Inflammatory macrophage treated with lipopolysaccharide for 4 hours (primary cell): ENCODE measurements at places on chromosomes 6 and 20.
A peak's percentile ranks its signal among the peaks of the same experiment; 100 is the strongest.

DNA sequence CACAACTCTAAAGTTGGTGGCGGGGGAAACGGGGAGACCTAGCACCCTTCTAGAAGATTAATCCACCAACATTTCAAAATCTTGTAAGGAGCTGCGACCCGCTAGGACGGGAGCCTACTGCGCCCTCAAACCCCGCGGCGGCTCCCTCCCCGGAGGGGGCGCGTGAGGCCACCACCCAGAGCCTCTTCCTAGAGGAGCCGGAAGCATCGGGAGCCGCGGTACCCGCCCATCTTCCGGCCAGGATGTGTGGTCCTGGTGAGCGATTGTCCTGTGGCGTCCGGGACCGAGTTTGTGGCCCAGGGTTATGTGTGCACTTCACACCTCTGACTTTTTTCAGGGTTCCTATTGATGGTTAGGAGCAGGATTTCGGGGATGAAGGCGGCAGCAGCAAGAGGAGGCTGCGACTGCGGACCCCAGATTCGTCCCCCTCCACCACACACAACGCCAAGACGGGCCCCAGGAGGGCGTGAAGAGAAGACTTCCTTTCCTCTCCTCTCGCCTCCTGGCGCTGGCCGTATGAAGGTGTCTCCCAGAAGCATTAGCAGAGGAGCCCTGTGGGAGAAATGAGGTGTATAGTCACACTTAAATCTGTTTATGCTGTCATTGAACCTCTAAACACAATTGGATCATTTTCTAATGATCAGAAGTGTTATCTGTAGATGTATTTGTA, 10.7 kb downstream of the ZNF165 start:
- DNase-seq: no peak

DNA sequence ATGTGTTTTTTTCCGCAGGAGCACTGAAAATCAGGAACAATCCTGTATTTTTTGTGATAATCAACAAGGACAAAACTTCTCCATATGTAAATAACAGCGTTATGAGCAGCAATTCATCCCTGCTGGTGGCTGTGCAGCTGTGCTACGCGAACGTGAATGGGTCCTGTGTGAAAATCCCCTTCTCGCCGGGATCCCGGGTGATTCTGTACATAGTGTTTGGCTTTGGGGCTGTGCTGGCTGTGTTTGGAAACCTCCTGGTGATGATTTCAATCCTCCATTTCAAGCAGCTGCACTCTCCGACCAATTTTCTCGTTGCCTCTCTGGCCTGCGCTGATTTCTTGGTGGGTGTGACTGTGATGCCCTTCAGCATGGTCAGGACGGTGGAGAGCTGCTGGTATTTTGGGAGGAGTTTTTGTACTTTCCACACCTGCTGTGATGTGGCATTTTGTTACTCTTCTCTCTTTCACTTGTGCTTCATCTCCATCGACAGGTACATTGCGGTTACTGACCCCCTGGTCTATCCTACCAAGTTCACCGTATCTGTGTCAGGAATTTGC, at the start of gene TAAR6:
Gene TAAR6 (plus strand): TSS at position 102 of the 557 bp plus-strand sequence. CDS start 0 bp downstream, at position 102.
- DNase-seq: no peak

GRCh38 chr20:44166477-44166876, 20.5 kb downstream of the JPH2 start:
- no peak for DNase-seq

- DNase-seq: no peak
Measured at GRCh38 chr6:89364586-89364985, 12.1 kb upstream of the UBE2J1 start.

- DNase-seq: peak; percentile 81
Measured at GRCh38 chr20:45771182-45771759, 20.4 kb downstream of the WFDC3 start.

DNA sequence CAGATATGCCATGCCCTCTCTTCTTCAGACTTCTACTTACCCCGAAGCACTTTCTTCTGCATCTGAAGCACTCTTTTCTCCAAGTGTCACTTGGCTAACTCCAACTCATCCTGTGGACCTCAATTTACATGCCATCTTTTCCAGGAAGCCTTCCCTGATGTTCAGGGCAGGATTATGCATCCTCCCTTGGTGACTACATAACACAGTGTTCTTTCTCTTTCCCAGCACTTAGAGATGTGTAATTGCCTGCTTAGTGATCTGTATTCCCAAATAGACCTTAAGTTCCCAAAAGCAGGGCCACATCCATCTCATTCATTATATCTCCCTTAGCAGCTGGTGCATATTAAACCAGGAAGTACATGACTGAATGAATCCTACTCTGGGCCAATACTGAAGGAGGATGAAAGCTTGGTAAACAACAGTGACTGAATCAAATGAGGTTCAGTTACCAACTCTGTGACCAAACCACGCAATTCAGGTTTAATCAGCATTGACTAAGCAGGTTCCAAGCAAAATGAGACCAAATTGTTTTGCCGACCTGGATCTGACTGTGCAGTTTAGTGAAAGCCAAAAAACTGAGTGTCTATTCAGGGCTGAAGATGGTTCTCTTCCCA, 121.4 kb upstream of the TCF21 start:
- DNase-seq: no peak

GRCh38 chr6:52210227-52210626, 24.1 kb downstream of the IL17A start:
- no peak for DNase-seq

GRCh38 chr6:36845233-36845632, 6.0 kb upstream of the CPNE5 start:
- no peak for DNase-seq

- DNase-seq: no peak
Measured at GRCh38 chr20:7691647-7692269, 248.5 kb downstream of the HAO1 start.

DNA sequence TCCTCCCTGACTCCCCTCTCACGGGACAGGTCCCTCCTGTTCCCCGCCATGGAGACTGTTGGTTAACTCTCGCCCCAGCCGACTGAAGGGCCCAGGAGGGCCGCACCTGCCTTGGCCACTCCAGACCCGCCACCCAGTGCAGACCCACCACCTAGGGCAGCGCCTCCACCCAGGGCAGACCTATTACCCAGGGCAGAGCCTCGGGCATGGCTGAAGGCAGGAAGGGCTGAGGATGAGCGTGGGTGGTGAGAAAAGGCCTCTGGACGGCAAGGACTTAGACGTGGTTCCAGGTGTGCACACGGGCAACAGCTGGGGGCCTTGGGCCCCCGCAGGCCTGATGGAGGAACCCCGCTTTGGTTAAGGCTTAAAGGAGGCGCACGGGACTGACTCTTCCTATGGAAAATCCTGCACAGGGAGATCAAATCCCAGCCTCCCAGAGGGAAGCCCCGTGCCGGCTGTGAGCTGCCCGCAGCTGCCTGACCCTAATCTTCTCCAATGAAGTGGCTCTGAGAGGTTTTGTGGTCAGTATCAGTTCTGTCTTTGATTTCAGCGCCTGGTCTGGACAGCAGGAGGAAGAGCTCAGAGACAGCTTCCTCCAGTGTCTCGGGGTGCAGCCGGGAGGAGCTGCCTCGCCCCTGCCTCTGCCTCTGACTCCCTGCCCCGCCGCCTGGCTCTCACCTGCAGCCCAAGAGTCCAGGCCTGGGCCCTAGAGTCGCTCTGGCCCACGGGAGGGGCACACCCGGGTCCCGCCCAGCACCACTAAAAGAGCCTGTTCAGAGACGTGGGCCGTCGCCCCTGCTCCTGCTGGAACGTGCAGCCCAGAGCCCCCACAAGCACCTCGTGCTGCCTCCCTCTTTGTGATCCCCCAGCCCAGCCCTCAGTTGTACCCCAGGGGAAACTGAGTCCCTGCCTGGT, 12.1 kb upstream of the CHRNA4 start:
- DNase-seq: no peak

DNA sequence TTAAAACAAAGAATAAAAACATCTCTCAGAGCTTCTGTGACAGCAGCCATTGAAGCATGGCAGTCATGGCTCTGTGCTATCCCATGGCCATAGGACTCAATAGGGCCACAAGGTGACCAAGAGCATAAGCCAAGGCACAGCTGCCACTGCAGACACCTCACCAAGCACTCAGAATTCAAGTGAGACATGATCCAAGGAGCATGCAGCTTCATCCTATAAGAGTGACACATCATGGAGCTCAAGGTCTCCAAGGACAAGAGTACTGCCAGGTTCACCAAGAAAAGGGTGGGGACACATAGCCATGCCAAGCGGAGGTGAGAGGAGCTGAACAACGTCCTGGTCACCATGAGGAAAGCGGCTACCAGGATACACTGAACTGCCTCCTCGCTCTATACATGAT, 53.0 kb downstream of the RCAN2 start:
- no peak for DNase-seq

DNA sequence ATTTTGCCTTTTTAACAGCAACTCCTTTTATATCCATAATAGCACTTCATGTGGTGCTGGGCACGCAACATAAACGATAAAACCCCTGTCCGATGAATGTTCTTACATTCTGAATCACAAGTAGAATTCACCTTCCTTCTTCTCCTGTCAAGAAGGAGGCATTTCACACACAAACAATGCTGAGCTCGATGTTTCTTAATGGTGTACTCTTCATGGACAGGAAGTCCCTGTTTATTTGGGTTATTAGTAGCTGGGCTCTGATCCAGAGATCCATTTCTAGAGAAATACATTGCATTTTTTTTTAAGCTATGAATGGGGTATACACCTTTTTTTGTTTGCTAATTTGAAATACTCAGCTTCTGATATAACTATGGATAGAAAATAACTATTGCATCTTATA, 82.4 kb downstream of the PPP1R3G start:
- DNase-seq: no peak

DNA sequence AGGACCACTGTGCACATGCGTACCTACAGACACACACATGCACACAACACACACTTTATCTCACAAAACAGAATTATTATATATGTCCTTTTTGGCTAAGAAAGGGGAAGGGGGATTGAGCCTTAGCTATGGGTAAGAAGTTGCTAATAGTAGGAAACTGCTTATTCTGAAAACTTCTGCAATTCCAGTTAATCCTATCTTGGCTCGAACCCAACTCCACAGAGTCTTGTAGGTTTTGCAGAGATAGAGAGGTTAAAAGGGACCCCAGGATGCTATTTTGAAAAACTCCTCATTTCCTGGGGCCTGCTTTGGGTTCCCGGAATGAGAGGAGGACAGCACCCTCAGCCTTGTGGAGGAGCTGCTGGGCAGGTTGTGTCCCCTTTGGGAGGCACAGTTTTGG, 233.8 kb downstream of the CLIC5 start:
- no peak for DNase-seq

DNA sequence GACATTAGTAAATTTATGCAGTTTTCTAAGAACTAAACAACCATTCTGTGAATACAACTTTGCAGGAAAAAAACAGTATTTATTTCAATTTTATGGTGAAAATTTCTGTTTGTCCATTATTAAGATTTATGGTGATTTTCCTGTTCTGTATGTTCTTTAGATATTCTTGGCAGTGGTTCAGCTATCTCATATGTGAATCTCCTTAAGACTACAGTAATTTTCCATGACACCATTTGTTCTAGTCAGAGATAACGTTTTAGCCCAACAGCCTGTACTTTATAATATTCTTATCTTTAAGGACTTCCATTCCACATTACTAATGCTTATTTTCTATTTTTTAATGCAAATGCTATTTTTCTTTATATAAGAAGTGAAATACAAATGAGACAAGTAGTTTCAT, 504.0 kb downstream of the RFPL4B start:
- DNase-seq: no peak

DNA sequence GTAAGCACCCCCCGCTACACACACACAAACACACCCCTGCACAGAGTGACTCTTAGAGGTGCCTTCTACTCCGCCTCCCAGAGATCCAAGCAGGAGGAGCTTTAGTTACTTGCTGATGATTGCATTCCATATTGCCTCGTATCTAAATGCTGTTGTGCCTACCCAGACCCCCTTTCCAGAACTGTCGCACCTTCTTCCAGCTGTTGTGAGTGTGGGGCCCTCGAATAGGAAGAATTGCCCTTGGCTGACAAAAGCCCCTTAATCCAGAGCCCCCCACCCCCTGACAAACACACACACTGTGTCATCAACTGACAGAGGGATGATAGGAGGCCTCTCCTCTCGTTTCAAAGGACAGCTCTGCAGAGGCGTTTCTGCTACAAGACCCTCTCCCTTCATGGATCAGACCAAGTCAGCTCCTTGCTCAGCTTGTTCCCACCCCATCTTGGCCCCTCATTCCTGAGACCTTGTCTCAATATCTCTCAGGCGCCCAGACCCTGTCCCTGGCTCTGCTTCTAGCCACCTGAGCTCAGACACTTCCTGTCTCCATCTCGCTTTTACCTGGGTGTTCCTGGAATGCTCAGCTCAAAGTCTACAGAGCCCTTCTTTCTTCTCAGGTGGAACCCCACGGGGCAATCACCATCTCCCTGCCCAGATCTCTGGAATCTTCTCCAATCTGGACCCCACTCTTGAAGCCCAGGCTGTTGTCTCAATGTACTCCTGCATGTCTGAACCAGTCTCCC, 4.0 kb upstream of the VSX1 start:
- no peak for DNase-seq

GRCh38 chr6:5764401-5764955, 242.2 kb downstream of the NRN1 start:
- peak; percentile 61 for DNase-seq

DNA sequence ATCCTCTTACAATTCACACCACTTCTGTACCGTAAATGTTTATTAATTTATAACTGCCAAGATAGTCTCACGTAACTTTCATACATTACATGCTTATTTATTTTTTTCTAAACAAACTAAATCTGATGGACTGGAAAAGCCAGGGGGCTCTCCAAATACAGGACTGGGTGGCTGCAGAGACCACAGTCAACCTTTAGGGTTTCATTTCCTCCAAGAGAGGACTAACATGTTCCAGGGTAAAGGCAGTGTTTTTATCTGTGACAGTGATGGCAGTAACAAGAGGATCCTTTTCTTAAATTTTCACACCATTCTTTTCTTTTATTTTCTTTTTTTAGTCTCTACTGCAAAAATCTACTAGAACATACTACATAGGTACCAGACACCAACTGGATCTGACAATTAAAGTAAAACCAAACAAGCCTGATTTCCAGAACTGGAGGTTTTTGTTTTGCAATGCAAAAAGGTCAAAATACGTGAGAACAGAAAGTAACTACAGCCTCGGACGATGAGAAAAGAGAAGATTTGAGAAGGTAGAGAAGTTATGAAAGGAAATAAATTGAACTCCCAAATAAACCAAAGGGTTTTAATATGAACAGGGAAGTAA, 1.2 kb downstream of the LMBRD1 start:
- DNase-seq: peak; percentile 22

- peak; percentile 74 for DNase-seq
Measured at GRCh38 chr6:139648430-139649000, 274.1 kb upstream of the CITED2 start.

- no peak for DNase-seq
Measured at GRCh38 chr6:161847628-161848027, 573.8 kb upstream of the AGPAT4 start.

GRCh38 chr6:8860671-8861070, 425.3 kb upstream of the SLC35B3 start:
- no peak for DNase-seq

DNA sequence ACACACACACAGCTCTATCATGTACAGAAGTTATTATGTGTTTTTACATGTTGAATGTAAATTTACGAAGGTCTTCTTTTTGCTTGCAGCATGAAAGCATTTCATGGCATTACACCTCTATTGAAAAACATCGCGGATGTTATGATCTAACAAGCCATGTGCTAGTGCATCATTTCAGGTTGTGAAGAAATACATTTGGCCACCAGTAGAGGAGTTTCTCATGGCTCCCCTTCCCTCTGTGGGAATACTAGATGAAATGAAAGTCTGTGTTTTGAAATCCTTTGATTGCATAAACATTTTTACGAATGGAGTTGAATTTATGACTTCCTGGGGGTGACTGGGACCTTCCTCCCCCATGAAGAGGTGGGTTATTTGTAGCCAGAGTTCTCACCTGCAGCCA, 17.7 kb downstream of the MAS1 start:
- DNase-seq: peak; percentile 86

- DNase-seq: no peak
Measured at GRCh38 chr6:93685494-93685893, 266.1 kb upstream of the EPHA7 start.
